ENCODE measurements at places on chromosomes 13 and 19.

- no peak for DNase-seq
Observed at GRCh38 chr19:5326986-5327623, 13.5 kb downstream of the PTPRS start.

DNA sequence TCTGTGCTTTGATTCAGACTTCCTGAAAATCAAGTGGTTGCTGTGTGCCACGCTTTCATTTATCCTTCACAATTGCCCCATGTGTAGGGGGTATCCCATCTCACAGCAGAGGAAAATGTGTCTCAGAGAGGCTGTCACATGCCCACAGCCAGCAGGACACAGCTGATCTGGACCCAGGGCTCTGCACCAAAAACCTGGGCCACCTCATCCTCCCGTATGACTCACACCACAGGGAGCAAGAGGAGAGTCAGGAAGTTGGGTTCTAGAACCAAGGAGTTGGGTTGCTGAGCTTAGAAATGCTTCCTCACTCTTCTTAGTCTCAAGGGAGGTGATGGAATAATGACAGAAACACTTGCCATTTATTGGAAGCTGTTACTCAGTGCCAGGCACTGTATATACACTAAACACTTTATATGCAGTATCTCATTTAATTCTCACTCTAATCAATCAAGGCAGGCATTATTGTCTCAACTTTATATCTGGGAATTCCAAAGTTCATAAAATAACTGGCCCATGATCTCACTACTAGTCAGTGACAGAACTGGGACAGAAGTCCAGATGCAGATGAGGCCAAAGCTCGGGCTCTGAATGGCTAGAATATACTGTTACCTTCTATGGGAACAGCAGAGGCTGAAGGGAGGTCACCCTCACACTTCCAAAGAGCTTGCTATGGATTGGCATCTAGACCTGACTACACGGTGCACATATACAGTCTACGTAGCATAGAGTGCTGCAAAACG, 47.7 kb upstream of the ATP12A start:
- no peak for DNase-seq

DNA sequence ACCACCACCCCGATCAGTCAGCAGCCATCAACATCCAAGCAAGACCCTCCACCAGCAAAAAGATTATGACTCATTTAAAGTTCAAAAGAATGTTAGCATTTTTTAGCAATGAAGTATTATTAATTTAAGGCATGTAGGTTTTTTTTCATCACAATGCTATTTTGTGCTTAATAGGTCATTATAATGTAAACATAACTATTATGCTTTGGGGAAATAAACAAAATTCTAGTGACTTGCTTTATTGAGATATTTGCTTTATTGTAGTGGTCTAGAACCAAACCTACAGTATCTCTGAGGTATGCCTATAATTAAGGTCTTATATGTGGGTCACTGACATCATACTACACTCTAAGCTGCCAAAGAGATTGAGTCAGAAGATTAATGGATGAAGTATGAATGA, 20.0 kb downstream of the KLF12 start:
- DNase-seq, result no peak

DNA sequence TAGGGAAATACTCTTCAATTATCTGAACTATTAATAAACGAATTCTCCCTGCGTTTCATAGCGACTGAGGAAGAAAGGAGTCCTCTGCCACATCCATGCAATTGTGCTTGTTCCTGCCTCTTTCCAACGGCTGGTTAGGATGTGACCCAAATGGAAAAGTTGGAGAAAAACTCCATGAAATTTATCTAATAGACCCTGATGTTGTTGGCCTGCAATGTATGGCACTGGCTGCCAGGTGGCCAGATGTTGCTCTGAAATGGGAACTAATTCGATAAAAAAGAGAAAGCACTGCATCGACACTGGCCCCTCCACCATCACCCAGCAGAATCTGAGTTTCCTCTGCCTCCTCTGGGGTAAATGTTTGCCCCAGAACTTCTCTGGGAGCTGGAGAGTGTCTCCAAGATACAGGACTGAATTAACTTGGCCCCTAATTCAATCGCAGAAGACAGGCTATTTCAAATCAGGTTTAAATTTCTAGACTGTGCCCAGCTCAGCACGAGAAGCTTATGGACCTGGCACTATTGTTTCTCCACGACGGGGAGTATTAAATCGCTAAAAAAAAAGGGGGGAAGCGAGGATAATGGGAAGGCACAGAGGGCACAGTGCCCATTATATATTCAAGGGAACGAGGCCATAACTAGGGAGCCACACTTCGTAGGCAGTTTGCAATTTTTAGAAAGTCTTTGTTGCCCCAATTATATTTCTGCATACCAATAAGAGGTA, 103.9 kb downstream of the ZIC5 start:
- DNase-seq, result no peak

GRCh38 chr19:34275705-34276104, 21.4 kb downstream of the GARRE1 start:
- no peak for DNase-seq

DNA sequence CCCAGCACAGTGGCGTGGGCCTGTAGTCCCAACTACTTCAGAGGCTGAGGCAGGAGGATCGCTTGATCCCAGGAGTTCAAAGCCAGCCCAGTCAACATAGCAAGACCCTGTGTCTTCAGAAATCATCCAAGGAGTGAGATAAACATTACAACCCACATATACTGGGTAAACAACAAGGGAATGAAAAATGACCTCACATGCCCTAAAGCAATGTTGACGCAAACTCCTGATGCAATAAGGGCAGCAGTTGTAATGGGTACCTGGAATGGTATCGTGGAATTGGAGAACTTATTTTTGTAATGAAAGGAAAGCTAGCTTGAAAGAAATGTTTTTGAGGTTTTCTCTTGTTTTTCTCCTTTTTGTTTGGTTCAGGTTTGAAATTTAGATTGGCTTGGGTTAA, 24.5 kb upstream of the LGALS16 start:
- no peak for DNase-seq

DNA sequence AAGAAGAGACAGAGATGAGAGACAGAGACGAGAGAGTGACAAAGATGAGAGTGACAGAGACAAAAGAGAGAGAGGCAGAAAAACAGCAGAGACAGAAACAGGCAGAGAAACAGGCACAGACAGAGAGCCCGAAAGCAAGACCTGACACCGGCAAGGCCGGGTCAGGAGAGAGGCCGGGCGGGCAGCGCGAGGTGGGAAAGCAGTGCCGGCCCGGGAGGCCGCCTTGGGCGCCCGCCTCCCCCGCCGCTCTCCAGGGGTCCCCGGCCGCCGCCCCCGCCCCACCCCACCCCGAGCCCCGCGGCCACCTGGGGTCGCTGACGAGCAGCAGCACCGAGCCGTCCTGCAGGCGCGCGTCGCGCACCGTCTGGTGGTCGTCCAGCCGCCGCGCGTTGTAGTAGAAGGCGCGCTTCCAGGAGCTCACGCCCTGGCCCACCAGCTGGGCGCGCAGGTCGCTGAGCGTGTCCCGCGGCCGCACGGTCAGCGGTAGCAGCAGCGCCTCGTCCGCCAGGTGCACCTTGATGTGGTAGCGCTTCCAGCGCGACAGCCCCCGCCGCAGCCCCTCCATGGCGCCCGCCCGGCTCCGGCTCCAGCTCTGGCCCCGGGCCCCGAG, at the start of gene TINCR:
Gene TINCR (minus strand): TSS at position 594 of the 610 bp plus-strand sequence.
- no peak for DNase-seq

DNA sequence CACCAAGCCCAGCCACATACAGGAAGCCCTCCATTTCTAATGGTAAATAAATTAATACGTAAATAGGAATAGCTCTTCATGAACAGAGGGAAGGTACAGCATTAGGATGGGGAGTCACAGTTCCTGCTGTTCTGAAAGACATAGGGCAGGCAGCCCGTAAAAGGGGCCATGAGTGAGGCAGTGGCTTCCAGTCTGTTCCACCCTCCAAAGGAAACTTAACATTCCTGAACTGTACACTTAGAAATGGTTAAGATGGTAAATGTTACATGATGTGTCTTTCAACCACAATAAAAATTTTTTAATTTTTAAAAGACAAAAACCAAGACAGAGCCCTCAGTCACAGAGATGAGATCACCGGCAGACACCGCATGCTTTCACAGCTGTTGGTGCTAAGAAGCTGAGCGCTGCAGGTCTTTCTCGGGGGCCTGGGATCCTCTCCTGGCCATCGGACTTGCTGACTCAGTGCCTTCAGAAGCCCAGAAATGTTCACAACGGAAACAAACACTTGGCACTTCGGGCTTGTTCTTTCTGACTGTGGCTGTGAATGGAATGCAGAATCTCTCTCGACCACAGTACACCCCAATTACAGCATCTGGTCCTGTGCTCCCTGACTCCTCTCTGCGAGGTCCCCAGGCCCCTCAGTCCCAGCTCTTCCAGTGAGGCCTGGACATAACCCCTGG, 36.4 kb downstream of the EPS15L1 start:
- no peak for DNase-seq

DNA sequence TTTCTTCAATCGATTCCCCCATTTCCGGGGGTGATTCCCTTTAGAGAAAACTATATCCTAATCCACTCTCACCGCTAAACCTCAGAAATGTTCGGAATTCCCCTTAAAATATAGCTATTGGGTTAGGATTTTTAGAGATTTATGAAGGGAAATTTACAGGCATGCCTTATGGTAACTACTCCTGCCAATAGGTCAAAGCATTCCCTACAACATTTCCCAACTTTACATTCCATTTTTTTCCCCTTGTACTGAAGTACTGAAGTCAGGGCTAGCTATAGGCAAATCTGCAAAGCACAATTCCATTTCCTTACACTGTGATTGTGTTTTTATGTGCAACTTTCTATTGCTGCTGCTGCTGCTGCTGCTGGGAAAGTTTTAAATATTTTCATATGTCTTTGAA, 2.1 kb downstream of the EDNRB start:
- no peak for DNase-seq

Data from central memory CD4-positive, alpha-beta T cell (primary cell).